CD4-positive, alpha-beta T cell treated with Interleukin-1 beta for 1 hour (primary cell): ENCODE measurements at places on chromosomes 5 and 9.

DNA sequence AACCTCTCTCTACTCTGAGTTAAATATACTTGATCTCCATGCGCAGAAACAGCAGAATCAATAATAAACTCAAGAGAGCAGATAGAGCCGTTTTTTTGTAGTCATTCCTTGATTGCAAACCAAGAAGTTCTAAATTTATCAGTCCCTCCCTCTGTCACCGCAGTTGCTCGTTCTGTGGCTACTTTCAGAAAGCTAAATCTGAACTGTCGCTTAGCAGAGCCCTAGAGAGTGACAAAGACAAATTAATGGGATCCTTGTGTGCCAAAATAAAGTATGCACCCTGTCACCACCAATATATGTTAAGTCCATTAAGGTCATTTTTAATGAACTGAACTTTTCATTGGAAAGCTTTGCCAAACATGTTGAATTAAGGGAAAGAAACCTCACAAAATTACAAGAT lies 218.3 kb downstream of the ADAMTSL1 start:
- no peak for DNase-seq

GRCh38 chr9:105413525-105413924 lies 34.3 kb upstream of the FSD1L start:
- no peak for DNase-seq

- no peak for DNase-seq
These were observed 186.8 kb downstream of the SEMA5A start for GRCh38 chr5:9358961-9359685.

- no peak for DNase-seq
These were observed 2.4 kb downstream of the TTC39B start for GRCh38 chr9:15304632-15305031.

DNA sequence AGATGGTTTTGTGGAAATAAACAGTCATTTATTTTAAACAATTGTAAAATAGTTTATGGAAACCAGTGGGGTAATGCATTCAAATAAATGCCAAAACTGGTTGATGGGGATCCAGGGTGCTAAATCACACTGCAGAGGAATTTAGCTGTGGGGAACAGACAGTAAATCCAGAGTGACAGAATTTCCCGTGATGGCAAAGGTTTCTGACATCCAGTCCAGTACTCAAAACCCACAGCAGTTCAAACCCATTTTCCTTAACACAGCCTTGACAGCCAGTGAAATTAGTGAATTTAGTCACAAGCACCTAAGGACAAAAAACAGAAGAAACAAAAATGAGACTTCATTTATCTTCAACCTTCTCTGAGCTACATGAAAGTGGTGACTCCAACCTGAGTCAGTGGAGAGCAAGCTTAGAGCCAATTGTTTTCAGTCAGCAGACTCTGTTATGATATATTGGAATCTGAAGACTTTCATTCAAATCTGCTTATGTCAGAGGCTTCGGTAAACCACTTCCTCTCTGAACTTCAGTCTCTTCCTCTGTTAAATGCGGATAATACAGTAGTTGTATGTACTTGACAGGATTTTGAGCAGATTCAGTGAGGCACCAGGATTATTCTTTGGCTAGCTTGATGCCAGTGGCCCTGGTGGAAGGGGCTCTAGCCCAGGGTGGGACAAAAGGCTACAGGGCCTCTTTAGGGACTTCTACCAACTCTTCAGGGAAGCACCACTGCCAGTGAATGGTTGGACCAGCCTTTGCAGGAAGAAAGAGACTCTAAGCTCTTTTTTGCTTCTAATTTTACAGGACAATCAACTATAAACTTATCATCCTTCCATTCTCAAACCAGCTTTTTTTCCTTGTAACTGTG lies 185.3 kb downstream of the MAPKAP1 start:
- DNase-seq = no peak

DNA sequence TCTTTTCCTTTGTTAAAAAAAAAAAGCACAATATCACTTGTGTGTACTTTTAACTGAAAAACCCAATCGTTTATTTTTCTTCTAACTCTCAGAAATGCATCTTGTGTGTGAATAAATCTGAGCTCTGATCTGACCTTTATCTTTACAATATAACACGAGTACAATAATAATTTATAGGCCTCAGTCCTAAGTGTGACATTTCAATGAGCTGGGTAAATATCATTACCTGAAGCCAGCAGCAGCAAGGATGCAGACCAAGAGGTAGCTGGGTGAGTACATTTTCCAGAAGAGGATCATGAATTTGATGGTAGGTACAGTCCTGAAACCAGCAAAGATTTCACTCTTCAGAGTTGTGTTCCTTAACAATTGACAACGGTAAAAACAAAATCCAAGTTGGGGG lies 264.0 kb upstream of the KIF2A start:
- DNase-seq = no peak

DNA sequence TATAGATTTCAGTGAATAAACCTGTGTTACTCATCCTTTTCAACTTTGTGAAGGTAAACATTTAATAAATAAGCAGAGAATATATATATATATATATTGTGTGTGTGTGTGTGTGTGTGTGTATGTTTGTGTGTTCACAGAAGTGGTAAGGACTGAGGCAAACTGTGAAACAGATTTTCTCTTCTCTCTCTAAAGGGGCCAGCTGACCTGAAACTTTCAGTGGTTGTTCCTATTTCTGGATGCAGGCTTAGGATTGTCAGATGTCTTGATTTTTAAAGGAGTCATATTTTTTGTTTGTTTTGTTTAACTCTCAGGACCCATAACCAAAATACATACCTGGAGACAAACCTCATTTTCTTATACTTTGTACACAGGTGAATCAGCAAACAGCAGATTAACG lies 714.9 kb upstream of the MEF2C start:
- DNase-seq = no peak

- no peak for DNase-seq
These were observed 15.5 kb upstream of the TRIM32 start for GRCh38 chr9:116671605-116672004.

DNA sequence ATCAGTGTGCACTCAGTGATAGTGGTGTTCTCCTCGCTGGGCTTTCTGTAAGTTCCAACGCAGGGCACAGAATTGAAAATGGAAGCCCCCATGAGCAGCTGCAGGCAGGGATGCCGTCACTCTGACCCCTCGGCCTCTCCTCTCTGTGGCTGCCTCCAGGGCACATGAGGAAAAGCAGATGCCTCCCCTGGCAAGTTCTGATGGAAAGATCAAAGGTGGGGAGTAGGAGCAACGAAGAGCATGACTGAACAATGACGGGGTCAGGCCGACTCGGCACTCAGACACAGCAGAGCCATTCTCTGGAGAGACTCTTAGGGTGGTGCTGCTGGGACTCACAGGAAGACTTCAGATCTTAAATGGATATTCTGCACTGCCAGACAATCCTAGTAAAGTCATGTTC lies 65.6 kb upstream of the CKMT2 start:
- DNase-seq = no peak

DNA sequence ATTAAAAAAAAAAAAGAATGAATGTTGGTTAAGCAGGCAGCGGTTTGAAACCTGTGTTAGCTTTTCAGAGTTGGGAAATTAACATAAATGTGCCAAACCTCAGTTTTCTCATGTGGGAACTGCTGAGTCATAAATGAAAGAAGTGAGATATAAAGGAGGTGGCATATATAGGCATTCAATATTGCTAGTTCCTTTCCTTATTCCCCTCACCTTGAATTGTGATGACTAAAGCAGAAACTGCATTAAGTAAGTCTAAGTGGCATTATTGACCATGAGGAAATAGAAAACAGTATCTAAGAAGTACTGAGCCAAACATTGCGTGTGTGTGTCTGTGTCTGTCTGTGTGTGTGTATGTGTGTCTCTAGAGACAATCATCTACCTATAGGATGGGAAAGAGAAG lies 691.2 kb downstream of the TLR4 start:
- no peak for DNase-seq
